ENCODE measurements at places on chromosomes 2 and 18.

DNA sequence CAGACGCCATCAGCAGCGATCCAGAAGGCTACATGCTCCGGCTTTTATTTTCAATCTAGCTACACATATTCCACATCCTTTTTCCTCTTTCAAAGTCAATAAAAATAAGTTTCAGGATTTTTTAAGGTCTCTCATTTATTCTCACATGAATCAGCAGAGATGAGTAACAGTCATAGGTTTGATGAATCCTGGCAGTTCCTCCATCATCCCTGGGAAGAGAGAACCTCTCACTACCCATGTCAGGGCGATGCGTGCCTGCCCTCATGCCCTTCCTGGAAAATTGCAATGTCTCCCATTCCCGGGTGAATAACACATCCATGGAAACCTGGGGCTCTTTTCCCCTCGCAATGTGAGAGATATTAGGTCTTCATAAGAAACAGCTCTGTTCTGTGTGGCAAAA, 301.1 kb upstream of the SMIM21 start:
- no peak for DNase-seq

DNA sequence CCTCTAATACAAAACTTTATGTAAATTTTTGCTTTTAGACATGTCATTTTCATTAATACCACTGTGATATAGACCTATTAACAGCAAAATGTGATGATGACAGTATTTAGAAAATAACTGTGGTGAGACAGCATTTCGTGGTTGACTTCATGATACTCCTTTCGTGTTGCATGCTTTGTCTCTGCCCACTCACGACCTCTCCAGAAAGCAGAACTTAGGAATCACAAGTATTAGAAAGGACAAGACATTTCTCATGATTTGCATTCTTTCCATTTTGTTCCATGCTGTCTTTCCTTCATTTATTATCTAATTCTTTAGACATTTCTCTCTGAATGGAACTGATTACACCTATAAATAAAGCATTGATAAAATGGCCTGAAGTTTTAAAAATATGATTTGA, 85.2 kb upstream of the POU3F3 start:
- no peak for DNase-seq

DNA sequence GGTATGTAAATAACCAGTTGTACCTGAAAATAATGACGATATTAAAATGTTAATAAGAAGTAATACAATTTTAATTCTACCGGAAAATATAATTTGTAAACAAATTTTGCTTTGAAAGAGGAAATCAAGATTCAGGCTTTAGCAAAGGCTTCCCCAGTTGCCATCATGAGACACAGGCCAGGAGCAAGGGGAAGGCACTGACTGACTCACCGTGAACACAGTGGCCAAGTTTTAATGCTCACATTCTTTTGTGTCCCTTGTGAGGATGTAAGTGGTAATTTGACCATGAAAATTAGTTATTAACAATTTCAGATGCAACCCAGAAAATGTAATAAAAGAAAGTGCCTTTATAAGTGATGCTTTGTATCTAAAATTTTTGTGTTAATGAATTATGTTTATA, 164.1 kb downstream of the GREB1L start:
- DNase-seq, result no peak

DNA sequence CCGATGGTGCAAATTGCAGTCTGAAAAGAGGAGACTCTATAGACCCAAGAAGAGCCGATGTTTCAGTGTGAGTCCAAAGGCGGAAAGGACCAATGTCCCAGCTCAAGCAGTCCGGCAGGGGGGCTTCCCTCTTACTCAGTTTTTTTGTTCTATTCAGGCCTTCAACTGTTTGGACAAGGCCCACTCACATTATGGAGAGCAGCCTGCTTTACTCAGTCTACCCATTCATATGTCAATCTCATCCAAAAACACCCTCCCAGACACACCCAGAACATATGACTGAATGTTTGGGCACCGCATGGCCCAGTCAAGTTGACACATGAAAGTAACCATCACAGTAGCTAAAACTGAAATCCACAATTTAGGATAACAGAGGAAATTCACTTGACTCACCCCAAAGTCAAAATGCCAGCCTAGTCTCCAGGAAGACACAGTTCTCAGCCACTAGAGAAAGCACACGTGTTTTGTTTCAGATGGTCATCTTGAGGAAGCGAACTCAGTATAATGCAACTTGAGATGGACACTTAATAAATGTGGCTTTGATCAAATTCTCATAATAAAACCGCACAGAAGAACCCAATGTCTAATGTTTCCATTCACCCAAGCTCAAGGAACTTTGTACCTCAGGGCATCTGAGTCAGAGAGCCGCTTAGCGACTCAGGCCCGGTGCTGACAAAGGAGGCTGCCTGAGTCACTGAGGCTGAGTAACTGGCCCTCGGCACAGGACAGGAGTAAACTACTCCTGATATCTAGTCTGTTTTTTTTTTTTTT, 2.4 kb downstream of the FHL2 start:
- no peak for DNase-seq

DNA sequence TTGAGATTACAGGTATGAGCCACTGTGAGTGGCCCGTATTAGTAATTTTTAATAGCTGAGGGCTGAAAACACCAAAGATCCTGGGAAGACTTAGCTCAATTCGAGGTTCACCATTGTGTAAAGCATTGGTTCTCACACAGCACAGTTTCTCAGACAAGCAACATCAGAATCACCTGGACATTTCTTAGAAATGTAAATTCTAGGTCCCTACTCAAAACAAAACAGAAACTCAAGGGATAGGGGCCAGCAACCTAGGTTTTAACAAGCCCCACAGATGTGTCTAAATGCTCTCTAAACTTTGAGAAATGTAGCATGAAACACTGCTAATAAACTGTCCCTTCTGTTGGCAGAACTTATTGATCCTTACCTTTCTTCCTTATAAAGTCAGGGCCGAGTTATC, 681.2 kb downstream of the RNF144A start:
- no peak for DNase-seq

DNA sequence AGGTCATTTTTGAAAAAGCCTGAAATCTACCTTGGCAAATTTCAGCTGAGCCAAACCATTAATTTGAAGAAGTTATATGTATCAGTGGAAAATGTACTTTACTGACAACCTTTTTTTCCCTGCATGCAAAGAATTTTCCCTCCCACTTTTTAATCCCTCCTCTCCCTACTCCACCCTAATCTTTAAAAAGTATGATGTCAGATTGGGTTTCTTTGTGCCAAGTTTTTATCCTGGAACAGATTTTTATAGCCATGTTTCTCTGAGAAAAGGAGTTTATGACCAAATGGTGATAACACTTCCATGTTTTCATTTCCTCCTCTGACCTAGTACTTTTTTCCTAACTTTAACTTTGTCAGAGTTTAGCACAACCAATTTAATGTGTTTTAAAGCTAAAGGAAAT, 250.3 kb upstream of the FOSL2 start:
- DNase-seq, result no peak

DNA sequence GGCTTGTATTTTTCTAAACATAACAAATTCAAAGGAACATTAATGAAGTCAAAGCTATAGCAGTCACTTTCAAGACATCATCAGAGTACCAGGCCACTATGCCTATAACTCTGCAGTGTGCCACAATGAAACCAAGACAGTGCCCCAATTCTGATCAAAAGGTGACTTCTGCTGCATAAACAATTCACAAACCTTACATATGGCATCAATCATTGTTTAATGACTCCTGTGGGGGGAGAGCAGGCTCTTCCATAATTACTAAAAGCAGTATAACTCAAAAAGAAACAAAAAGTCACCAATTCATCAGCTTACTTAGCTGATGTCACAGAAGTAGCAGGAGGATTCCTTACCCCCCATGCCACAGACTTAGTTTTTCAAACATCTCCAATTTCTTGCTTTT, 15.5 kb downstream of the LPIN2 start:
- DNase-seq, result no peak

DNA sequence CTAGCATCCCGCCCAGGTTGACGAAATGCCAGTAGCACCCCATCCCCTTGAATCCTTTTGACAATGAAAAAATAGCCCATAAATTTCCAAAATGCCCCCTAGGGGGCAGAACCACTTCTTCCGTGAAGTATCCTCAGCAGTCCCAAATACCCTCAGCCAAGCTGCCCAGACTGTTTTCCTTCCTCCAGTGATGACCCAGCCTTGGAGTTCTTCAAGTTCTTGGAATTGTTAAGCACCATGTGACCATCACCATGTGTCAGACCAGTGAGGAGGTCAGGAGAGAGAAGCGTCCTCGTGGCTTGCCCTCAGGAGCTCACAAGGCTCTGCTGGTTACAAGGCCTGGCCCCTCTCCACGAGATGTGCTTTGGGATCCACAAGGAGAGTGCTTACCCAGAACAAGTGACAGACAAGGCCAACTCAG, 1.4 kb upstream of the SLC23A3 start:
- peak; percentile 63 for DNase-seq

DNA sequence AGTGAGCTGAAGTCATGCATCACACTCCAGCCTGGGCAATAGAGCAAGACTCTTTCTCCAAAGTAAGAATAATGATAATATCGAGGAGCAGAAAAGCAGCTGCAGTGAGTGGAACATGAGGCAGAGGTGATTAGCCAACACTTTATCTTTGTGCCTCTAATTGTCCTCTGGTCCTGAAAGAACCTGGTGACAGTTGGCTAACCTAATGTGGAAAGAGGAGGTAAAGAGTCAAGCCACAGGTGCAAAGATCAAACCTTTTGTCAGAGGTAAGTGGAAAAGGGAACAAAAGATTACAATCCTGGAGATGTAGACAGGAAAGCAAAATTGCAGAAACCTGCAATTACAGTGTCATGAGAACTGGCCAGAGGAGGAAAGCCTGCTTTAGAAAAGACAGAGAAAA, 53.5 kb upstream of the LCLAT1 start:
- DNase-seq, result no peak

DNA sequence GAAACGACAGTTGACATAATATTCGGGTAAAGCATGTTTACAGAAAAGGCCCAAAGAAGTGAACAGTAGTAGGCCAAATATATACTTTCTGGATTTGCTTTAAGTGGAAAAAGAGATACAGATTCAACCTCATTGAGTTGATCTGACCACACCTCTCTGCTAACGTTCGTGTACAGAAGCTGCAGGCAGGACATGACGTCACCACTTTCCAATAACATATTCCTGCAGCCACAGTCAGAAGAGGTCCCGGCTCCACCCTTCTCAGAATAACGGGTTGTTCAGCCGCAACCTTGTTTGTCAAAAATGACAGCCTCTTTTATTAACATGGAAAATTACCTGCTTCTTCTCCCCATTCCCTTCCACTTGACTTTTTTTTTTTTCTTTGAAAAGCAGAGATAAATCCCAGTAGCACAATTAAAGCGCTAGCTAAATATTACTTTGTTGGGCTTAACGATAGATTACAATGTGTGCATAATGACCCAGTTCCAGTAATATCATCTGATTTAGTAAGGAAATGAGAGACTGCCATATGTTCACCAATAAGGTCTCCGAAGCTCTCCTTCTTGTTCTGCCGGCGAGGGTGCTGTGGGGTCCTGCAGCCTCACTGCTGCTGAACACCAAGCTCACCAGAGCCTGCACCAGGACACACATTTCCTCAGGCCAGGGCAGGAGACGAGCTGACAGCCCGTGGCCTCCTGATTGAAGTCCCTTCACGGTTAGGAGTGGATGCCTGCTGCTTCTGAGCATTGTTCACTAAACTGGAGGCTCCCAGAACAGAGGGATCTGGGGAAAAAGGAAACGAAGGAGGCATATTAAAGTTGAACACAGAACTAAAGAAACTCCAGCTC, 451.0 kb upstream of the SALL3 start:
- no peak for DNase-seq

DNA sequence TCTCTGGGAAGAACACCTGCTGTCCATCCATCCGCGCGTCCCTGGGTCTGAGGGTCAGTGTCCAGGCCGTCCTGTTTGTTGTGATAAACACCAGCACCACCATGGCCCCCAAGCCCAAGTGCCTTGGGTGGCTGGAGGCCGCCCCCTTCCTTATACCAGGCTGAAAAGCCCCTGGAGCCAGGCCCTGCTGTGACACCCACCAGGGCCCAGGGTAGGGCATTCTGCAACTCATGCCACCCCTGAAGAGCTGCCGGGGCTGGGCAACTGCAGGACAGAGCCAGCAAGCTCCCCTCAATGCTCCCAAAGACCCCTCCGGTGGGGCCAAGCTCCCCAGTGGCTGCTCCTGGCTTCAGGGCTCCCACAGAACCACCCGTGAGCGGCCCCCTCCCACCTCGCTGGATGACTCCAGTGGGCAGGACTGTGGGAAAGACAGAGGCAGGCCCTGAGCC, 31.9 kb upstream of the SNED1 start:
- DNase-seq, result no peak

DNA sequence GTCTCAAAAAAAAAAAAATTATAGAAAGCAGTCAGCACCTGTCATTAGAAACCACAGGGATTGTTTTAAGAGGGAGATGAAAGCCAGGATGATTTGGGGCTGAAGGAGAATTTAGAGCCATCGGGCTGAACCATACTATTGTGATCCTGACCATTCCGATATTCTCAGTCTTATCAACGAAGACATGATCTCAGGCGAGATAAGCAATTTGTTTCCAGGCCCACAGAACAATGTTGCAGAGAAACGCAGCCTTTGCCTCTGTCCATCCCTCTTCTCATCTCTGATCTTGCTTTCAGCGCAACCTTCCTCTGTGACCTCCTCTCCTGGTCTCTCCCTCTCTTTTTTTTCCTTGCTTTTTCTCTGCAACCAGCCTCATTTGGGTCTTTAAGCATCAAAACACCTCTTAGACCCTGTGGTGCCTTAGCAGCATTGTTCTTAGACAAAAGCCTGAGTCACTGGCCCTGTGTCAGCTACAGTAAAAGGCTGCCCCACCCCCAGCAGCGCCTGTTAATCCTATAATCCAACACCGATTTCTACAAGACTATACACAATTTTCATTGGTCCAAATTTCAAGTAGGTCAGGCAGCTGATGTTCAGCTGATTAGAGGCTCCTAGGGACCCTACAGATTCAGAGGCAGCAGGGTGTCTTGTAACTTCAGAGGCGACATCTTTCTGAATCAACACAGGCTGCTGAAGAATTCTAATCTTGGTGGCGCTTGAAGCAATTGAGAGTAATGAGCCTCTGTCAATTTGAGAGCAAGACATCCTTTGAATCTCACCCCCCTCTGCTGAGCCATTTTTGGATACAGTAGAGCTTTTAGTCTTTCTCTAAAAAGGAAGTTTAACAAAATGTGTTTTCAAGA, 206.0 kb downstream of the NCK2 start:
- DNase-seq, result no peak

GRCh38 chr2:3536682-3537632, 17.6 kb upstream of the ADI1 start:
- DNase-seq, result peak; percentile 45

- peak; percentile 22 for DNase-seq
These were observed 14.7 kb downstream of the CFLAR start for GRCh38 chr2:201130524-201131186.

DNA sequence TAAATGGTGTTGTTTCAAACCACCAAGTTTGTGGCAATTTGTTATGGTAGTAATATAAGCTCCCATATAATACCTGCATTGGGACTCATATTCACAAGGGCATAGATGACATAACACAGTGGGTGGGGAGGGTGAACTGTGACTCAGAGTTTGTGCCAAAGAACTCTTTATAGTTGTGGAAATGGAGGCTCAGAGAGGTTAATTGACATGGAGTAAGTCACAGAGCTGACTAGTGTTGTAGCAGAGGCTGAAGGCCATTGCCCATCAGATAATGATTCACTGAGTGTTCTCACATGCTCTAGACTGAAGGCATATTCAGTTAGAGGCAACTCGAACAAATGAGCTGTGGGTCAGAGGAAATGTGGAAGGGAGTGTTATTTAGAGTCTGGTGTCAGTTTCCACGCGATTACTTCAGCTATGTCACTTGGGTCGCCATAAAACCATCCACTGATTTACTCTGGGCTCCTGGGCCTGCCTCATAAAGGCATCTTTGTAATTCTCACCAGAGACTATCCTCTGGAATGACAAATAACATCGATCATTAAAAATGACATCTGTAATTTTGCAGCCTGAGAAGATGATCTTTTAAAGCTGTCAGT, 264.7 kb downstream of the CCDC85A start:
- no peak for DNase-seq

GRCh38 chr2:28030600-28030999, 140.1 kb downstream of the BABAM2 start:
- DNase-seq, result no peak

Measured in endothelial cell (in vitro differentiated cells).